Esophagus mucosa (tissue), 1 donor: ENCODE measurements at places on chromosomes 11 and 22.

- ATAC-seq, result no peak
Measured at GRCh38 chr11:79025622-79026021, 415.2 kb downstream of the TENM4 start.

DNA sequence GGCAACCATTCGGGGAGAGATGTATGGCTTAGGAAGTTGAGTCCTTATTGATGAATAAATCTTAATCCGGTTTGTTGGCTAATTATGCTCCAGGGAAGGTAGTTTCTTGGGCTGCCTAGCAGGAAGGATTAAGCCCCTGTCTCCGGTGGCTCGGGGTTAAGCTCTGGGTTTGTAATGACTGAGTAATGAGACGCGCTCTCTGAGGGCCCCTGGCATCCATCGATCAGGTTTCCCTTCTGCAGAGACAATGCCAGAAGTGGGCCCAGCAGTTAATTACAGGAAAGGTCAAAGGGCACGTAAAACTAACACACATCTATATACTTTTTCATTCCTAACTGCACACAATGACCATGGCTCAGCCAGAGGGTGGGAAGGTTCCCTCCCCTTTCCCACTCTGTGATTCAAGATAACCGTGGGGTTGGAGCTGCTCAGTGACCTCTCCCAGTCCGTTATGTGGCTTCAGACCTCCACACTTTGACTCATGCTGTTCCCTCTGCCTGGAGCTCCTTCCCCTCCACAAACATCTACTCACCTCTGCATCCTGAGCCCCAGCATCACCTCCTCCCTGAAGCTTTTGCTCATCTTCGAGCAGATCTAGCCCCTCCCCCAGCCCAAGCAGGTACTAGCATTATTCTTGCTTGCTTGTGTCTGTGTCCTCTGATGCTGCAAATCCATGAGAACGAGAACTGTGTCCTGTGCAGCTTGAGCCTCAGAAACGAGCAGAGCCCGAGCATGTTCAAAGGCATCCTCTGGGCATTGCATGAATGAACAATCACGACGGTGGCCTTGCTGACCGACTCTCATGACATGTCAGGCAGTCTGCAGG is 16.6 kb downstream of the SCUBE1 start:
- no peak for ATAC-seq

DNA sequence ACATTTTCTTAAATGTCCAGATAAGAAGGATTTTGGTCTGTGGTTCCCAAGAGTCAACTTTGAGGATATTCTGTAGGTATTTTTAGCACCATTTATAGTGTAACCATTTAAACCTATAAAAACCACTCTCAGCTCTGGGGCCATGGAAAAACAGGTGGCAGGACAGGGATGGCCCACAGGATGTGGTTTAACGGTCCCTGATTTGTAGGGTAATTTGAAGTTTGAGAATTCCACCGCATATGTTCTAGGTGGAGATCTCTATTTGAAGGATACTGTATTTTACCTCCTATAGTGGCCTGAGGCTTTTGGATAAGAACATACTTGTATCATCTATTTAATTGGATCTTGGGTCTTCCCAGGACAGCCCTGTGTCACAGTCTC is 62.4 kb upstream of the IGLL5 start:
- ATAC-seq, result no peak

- no peak for ATAC-seq
Measured at GRCh38 chr11:119148720-119149017, 183 bp upstream of the ABCG4 start.

DNA sequence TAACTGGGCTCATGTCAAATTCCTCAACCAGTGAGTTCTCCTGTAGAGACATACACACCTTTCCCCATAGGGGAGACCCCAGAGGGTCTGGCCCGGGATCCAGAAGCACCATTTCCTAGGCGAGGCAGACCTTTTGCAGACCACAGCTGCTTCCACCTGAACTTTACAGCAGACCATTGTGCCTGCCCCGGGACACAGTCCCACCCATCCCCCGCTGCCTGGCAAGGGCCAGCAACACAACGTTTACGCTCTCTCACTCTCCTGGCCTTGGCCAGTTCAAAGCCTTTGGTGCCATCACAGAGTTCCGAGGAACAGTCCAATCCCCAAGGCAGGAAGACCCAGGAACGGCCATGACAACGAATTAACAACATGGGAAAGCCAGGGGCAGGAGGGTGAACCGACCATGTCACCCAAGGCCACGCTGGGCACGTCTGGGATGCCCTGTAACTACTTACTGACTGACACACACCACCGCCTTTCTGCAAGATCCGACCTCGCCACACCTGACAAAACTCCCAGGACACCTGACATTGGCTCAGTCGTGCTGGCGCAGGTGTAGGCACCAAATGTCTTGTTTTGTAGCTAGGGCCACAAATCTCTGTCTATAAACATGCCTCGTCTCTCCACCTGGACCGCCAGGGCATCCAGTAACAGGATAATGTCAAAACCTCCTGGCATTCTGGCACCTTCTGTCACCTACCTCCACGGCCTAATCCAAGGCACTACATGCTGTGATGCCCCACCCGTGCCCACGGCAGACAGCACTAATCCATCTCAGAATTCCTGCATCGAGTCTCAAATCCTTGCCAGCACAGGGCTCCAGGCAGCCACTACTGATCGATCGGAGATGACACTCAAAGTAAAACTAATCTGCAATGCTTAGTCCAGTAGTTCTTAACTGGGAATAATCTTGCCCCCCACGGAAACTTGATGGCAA is 51.3 kb downstream of the MYH9 start:
- no peak for ATAC-seq

GRCh38 chr11:117906126-117906525 is 23.1 kb downstream of the TMPRSS13 start:
- ATAC-seq, result no peak

GRCh38 chr22:29065468-29066190 is 4.0 kb upstream of the C22orf31 start:
- ATAC-seq, result no peak

DNA sequence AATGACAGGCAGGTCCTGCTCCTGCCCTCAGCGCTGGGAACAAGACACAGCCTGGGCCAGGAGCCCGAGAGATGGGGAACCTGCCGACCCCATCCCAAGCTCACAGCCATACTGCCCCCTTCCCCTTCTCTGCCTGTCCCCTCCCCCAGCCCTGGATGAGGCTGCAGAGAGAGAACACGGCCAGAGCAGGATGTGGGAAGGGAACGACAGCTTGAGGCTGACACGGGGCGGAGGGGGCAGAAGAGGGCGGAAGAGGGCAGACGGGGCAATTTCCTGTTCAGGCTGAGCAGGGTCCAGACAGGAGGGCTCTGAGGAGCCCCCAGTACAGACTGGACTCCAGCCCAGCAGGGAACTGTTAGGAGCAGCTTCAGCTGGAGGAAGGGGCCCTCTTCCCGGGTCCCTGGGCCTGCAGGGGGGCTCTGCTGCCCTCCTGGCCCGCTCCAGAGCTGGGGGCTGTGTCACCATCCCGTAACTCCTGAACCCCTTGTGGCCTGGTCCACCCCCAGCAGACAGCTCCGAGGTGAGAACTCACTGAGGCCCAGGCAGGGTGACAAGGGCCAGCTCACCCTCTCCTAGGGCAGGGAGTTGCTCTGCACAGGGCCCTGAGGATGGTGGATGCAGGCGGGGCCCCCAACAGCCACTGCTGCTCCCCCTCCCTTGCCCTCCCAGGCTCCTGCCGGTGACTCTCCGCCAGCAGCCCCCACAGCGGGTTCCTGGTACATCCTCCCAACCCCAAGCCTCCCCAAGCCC is 5.7 kb downstream of the CTSD start:
- ATAC-seq, result no peak

GRCh38 chr11:76159983-76160661 is 46.2 kb downstream of the WNT11 start:
- ATAC-seq, result no peak

DNA sequence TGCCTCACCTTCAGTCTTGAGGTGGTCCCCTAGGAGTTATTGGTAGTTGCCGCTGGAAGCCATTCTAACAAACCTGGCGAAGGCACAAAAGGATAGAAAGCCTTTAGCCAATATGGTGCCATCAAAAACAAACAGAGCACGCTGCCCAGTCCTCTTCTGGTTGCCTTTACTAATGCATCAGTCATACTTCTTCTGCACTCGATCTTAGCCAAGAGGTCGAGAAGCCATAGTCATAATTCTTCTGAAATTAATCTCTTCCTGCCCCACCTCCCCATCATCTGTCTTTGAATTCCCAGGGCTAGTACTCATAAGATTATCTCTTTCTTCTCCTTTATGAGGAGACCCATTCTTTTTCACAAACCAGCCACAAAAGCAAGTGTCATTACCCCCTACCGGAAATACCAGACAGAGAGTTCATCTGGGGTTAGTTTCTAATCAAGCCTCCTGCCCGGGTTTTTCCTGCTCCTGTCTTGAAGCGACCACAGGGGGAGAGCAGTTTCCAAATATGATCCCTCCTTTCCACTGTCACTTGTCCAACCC is 21.4 kb upstream of the EHF start:
- peak; percentile 69 for ATAC-seq

GRCh38 chr11:2193099-2193887 is 21.7 kb upstream of the TH start:
- no peak for ATAC-seq

DNA sequence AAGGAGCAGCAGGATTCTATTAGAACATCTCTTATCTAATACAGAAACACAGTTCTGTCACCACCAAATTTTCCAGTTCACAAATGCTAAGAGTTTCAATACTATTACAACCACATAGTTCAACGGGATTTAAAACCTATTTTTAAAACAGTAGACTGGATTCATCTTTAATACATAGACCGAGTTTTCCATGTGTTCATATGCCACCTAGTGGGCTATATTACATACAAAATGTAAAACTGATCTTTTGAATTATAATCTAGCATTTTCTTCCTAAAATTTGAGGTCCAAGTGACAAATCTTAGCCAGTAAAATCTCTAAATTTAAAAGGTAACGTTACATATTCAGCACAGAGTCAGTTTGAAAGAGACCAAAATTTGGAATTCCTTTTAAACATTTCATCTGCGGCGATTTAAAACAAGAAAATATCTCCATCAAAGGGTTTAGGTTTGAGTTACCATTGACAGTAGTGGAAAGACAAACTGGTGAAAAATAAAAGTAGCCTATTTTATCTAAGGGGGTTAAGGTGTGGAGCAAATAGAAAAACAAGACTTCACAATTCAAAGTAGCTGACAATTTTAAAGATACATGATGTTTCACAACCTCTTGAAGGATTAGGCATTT is 269.3 kb upstream of the MPPED2 start:
- no peak for ATAC-seq

- no peak for ATAC-seq
Measured at GRCh38 chr11:58626934-58627483, 4.5 kb downstream of the CNTF start.

DNA sequence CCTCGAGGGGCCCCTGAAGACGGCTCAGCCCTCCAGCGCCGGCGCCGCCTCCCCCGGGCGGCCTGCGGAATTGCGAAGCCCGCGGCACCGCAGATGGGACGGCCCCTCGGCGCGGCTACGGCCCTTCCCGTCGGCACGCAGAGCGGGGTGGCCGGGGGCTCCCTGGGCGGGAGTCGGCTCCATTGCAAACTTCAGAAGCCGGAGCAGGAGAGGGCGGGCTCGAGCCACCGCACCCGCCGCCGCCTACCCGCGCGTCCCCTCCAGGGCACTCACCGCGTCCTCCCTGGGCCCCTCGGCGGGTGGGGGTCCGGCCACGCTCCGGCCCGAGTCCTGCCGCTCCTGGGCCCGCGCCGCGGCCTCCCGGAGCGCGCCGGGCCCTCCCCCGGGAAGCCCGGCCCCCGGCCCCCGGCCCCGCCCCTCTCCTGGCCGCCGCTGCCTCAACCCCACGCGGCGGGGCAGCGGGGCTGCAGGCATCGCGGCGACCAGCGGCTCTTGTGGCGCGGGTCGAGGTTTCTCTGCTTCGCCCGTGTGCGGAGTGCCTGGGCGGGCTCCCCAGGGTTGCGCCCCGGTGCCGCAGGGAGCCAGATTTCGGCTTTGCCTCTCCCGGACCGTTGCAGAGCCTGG is at the start of gene PACSIN3:
PACSIN3 (minus strand) TSS at position 359 of the 624 bp plus-strand sequence. CDS start 3,707 bp downstream, outside the sequence.
- ATAC-seq, result peak; percentile 60

DNA sequence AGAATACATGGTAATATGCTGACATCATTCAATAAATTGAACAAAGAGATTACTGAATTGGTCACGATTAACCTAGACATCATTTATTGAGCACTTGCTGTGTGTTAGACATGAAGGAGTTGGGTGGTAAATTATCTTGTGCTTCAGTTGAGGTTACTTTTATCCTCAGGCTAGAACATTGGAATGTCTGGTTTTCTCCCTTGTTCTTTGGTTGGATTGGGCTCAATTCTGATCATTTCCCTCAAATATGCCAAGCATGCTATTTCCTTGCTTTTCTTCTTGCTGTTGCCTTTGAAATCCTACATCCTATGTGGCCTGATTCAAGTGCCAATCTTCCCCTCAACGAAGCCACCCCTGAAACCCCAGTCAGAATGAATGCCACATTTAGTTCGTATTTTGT is 65.8 kb downstream of the DEUP1 start:
- no peak for ATAC-seq

GRCh38 chr11:98621767-98622166 is 399.0 kb upstream of the CNTN5 start:
- ATAC-seq, result no peak

DNA sequence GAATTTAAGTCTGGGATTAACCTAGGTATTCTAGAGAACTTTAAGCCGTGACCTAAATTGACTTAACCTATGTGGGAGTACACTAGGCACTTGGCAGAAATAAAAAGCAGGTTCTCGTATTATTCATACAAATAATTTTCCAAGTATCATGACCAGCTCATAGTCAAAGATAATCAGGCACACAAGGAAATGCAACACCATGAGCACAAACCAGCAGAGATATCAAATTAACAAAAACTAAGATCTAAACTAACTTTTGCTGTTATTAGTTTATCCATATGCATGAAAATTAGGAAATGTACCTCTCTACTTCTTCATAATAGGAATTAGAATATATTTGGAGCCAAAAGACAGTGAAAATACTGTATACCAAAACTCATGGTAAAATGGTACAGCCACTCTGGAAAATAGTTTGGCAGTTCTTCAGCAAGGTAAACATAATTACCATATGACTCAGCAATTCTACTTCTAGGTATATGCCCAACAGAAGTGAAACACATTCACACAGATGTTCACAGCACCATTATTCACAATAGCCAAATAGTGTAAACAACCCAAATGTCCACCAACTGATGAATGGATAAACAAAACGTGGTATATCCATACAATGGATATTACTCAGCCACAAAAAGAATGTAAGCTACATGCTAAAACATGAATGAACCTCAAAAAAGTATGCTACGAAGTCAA is 154.1 kb downstream of the ENTHD1 start:
- ATAC-seq, result no peak

DNA sequence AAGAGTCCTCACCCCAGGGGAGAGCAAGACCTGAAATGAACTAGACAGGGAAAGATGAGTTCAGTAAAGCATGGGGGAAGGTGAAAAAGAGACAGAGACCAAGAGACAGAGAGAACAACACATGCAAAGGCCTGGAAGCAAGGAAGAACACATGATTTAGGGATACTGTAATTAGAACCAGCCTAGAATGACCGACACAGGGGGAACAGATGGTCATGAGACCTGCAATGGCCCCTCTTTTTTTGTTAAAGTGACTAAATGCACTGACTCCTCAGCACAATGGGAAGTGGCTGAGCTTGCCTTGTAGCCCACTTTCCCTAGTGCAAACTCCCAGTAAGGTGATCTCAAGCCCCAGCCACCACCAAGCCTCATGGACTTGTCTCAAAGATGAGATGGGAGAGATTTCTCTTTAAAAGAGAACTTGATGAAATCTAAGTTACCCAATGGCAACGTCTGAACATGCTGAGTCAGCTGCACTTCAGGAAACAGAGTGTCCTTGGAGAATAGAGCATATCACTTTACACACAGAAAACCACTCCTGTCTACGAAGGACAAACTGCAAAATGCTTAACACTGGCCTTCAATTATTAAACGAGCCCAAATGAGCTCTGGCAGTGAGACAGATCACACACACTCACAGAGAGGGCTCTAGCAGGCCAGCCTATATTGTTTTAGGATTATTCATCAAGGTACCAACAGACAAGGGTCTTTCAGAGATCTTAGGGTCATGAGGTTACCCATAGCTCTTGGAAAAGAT is 91.0 kb downstream of the SERGEF start:
- no peak for ATAC-seq
